ENCODE measurements at places on chromosomes 4 and X. TPM values are rescaled to one million over a fixed set of nuclear protein-coding genes. Genes with fewer than 3 reads are reported as not detected.

SLC10A4 gene
- total RNA-seq, result not detected

ARHGEF38 gene
- total RNA-seq, result not detected

DNA sequence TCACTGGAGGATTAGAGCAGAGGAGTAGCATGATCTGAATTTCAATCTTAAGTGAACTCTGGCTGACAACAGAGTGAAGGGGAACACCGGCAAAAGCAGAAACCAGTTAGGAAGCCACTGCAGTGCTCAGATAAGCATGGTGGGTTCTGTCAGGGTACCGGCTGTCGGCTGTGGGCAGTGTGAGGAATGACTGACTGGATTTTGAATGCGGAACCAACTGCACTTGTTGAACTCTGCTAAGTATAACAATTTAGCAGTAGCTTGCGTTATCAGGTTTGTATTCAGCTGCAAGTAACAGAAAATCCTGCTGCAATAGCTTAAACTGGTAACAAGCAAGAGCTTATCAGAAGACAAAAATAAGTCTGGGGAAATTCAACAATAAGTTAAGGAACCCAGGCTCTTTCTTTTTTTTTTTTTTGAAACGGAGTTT lies 5.2 kb downstream of the HTT start:
- no peak overlapping the region for H3K27ac ChIP-seq
- H3K27me3 ChIP-seq, result no peaks in the 10 kb centered on the region
- H3K4me1 ChIP-seq, result peaks cover 62% of the 10 kb centered on the region
- H3K4me3 ChIP-seq, result no peak overlapping the region
- peaks cover 20% of the 10 kb centered on the region for H3K36me3 ChIP-seq

XKRX gene
- 0.08 TPM for total RNA-seq

CT83 gene
- not detected for total RNA-seq
